Epithelial cell of esophagus (primary cell): ENCODE measurements at places on chromosomes 3 and 15.

DNA sequence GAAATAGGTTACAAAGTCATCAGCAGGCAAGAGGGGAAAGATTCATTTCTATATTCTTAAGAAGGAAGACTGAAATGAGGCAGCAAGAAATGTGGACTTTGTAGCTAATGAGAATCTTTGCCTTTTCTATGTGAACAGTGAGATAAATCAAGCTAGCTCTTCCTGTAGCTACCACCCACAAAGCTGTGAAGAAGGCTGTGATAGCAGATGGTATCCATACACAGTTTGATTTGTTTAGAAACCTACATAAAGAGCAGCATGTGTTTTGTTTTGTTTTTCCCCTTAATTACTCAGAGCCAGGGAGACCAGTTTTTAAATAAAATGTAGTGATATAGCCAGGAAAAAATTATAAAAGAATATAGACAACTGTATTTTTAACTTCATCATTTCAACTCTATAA, 45.5 kb downstream of the TEX9 start:
- no peak for DNase-seq

- DNase-seq = no peak
Observed at GRCh38 chr3:108548886-108549285, 38.5 kb upstream of the MYH15 start.

DNA sequence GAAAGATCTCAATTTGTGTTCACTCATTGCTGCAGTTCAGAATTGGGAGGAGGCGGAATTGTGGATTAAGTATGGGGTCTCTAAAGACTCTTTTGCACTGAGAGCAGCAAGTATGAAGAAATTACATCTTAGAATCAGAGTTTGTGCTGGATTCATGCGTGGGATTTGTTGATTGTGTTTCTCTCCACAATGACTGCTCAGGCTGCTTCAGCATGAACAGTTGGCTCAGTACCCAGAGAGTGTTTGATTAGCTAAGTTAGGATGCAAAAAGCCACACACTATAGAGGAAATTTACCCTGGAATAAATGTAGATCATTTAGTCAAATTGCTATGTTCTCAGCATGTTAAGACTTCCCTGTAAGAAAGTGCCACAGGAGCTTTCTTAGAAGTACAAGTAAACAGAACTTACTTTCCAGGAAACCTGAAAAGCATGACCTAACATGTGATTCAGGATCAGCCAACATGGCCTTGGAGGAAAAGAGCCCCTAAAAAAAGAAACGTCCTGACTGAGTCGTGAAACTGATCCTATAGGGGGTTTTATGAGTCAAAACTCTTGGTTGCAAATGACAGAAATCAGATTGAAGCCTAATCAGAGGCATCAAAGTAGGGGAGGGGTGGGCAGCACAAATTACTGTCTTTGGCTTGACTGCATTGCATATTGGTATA, 32.6 kb downstream of the HHLA2 start:
- DNase-seq = peak; percentile 37

- peak; percentile 64 for DNase-seq
Observed at GRCh38 chr3:179348325-179349013, 960 bp downstream of the MFN1 start.

DNA sequence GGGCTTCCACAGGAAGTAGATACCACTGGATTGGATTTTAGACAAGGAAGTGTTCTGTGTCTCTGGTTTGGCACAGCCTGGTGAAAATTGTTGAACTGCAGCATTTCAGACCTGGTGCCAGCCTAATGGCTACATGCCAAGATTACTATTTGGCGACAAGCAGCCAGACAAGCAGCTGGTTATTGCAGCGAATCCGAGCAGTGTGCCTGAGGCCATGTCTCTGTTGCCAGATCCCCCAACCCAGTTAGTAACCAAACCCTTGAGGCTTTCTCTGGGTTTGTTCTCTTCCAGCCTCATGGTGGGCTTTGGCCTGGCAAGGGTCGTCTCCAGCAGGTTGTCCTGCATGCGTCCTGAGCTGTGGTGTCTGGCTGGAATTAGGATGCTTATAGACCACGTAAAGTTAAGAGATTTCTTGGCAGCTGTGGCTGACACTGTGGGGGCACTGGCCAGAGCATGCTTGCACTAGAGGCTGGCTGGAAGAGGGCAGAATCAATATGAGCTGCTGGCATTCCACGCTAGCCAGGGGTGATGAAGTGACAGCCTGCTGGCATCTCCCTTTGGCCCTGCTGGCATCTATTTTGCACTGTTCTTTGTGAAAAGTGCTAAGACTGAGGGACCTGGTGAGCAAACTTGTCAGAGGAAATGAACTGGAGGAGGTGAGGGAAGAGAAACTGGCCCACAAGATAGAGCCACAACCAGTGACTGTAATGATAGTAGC, 172.6 kb downstream of the RBMS3 start:
- DNase-seq = peak; percentile 30

DNA sequence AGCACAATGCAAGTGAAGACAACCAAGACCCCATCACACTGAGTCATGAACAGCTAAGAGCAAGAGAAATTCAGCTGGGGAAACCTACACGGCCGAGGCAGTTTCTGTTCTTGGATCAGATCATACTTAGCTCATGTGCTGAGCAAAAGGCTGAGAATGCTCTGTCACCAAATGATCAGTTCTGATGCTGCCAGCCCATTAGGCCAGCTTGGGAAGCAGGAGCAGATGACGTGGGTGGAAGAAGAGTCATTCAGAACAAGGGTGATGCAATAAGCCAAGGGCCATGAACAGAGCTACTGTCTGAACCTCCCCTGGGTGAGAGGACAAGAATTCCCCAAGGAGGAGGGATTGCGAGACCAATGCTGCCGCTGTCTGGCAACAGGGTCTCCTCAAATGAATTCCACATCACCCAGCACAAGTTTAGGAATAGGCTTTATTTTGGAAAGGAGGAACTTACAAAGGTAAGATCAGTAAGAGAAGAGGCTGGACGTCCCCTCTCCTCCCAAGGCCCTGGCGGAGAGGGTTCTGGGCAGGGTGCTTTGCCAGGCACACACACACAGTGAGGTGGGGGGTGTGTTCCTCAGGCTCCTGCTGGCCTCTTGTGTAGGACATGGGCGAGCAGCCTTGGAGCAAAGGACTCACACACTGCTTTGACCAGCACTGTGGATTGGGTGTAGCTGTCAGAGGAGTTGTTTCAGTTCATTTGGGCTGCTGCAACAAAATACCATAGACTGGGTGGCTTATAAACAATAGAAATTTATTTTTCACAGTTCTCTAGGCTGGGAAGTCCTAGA, 65.6 kb upstream of the CTXND1 start:
- peak; percentile 83 for DNase-seq

- DNase-seq = no peak
Observed at GRCh38 chr3:49761661-49762060, 24.7 kb downstream of the IP6K1 start.

GRCh38 chr3:125262161-125262560, 49.6 kb upstream of the SLC12A8 start:
- DNase-seq = no peak

- DNase-seq = peak; percentile 81
Observed at GRCh38 chr3:157856078-157856939, 249.9 kb downstream of the SHOX2 start.

DNA sequence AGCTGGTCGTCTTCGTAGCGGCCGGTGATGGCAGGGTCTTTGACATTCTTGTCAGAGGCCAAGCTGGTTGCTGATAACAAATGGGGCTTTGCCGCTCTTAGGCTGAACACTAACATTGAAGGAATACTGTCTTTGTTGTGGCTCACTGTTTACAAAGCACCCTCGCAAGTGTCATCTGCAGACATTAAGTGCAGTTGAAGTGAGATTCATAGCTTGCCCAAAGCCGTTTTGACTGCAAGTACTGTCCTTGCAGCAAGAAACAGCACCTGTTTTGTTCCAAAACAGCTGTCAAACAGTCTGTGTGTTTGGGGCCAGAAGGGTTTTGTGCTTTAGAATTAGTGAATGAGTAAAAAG, 568 bp downstream of the SENP2 start:
- DNase-seq = peak; percentile 8

DNA sequence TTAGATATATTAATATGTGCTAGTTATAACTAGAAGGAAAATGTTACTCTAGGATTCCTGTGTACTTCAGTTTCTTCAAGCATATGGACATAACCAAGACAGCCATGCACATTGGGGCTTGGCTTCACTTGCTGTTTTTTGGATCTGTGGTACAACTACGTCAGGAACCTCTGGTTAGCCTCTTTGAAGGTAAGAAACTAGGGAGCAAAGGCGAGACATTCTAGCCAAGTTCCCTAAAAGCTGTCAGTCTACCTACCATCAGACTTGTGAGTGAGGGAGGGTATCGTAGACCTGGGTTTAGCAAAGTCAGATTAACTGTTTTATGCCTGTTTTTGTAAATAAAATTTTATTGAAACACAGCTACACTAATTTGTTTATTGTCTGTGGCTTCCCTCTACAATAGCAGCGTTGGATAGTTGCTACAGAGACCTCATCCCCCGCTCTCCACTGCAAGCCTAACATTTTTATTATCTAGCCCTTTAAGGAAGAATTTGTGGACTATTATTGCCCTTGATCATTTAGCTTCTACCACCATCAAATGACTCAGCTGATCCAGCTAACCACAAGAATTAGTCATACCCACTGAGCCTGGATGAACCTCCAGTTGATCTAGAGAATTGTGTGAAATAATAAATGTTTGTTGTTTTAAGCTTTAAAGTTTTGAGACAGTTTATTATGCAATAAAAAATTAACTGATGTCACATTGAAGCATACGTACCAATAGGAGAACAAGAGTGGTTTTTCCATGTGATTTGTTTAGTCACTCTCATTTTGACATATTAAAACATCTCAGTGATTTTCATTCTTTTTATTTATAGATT, 58.1 kb downstream of the RSRC1 start:
- DNase-seq = peak; percentile 95

DNA sequence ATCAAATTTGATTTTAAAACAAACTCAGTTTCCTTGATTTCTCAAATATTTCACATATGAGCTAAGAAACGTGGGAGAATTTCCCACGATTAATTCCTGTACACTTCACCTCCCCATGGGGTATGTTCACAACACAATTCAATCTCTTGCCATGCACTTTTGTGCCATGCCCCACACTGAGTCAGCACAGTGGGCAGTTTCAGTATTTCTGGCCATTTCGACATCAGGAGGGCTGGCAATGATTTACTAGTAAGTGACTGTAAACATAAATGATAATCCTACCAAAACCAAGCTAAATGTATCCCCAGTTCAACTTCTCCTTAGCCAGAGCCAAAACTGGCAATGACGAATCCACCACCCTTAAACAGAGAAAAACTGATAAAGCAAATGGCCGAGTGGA, 293.6 kb downstream of the FGF12 start:
- DNase-seq = no peak

- no peak for DNase-seq
Observed at GRCh38 chr3:35760146-35760545, 120.8 kb downstream of the ARPP21 start.

GRCh38 chr3:48762816-48763215, 45.8 kb upstream of the IP6K2 start:
- no peak for DNase-seq

- no peak for DNase-seq
Observed at GRCh38 chr15:28133281-28133680, 34.2 kb upstream of the OCA2 start.

GRCh38 chr3:13313813-13314212, 106.3 kb downstream of the NUP210 start:
- DNase-seq = no peak

GRCh38 chr15:69767191-69767590, 314.6 kb downstream of the RPLP1 start:
- no peak for DNase-seq

DNA sequence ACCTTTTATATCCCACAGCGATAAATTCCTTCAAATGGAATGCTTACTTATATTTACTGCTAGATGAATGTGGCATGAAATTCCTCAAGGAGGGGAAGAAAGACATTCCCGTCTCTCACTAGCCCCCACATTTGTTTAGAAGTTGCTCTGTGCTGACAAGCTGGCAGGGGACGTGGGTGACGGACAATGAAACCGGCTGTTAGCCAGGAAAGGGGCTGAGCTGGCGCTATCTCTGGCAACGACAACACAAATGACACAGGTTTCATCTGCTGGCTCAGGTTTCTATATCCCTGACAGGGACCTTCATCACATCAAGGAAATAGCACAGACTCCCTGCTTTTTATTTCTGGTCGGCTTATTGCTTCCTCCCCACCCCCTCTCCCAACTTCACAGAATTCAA, 15.8 kb downstream of the RUVBL1 start:
- no peak for DNase-seq

- DNase-seq = no peak
Observed at GRCh38 chr3:13045241-13045903, 27.9 kb downstream of the IQSEC1 start.

DNA sequence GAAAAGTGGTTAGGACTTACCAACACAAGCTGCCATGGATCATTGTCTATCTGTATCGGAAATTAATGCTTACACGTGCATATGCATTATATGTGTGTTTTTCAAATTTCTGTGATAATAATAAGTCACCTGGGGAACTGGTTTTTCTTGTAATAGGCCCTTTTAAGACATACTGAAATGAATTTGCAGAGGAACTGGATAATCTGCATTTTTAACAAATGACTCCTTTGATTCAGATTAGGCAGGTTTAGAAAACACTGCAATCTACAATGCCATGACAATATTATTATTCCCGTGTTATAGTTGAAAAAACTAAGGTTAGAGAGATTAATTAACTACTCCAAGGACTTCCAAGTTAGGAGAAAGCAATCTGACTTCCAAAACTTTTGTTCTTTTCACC, 23.4 kb downstream of the STRIT1 start:
- peak; percentile 85 for DNase-seq

GRCh38 chr3:69531576-69532546, 146.0 kb upstream of the FRMD4B start:
- no peak for DNase-seq

DNA sequence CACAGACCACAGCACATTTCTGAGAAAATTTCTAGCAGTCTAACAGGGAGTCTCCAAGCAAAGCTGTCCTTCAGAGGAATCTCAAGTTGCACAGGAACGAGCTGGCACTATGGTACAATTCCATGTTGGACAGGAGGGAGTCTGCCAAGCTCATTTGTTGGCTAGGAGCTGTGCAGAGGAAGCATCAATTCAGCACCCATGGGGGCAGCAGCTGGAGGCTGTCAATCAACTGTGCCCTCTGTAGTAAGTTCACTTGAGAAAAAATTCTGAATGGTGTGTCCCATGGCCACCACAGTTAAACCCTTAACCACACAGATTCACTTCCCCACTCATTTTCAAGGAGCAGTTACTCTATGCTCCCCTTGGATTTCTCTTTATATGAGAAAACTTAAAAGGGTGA, 298.5 kb upstream of the PPP2R3A start:
- DNase-seq = no peak

DNA sequence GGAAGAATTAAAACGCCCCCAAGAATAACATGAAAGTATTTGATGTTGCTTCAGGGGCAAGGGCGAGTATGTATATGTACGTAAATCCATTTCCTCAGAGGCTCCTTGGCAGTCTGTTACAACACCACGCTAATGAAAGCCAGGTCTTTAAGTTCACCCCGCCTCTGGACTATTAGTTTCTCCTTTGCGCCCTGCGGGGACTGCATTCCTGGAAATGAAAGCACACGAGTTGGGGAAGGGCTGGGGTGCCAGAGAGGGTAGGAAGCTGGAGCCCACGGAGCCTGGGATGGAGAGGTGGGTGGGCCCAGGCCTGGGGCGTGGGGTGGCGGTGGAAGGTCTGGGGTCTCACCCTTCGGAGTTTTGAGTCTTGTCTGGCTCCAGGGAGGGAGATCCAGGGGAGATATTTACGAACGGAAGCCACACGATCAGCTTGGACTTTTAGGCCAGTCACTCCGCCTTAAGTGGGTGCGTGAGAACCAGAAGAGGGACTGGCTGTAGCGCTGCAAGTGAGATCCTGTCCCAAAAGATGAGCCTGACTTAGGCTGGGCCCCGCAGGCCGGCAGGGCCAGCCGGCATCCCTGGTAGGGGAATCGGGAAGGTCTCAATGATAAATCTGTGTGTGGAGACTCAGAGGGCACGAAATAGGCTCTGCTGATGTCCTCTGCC, 1.6 kb upstream of the PLCL2 start:
- DNase-seq = no peak

- DNase-seq = no peak
Observed at GRCh38 chr3:124938896-124939295, 4.3 kb upstream of the MUC13 start.
